ENCODE measurements at places on chromosomes 12 and 14. TPM values are rescaled to one million over a fixed set of nuclear protein-coding genes. Genes with fewer than 3 reads are reported as not detected.
A peak's percentile ranks its signal among the peaks of the same experiment; 100 is the strongest.

ASCL1 gene
- total RNA-seq = 0.54 TPM

CISTR gene
- not detected for total RNA-seq

CELA1 gene
- not detected for total RNA-seq

FAM186B gene
- total RNA-seq = 1.5 TPM

OTUB2 gene
- total RNA-seq = 1.2 TPM

ZNF268 gene
- 23.2 TPM for total RNA-seq

GPRC5D gene
- not detected for total RNA-seq

DNA sequence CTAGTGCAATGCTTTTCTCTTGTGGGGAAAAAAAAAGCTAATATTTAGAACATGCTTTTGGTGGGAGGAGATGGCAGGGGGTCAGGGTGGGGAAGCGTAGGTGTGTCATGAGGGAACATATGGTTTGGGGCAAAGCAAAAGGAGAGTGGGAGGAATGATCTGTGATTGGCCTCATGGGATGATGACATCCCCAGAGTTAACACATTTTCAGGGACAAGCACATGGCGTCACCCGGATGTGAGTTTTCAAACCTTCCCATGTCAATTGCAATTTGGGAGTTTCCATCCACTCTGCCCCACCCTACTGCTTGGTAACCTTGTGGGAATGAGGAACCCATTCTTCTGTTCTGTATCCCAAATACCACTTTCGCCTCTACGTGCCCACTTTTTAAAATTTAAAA is 164.2 kb downstream of the SSPN start:
- H3K27ac ChIP-seq = no peak overlapping the region
- no peak for DNase-seq
- no peaks in the 10 kb centered on the region for H3K36me3 ChIP-seq
- peaks cover 2% of the 10 kb centered on the region for H3K4me1 ChIP-seq

DNA sequence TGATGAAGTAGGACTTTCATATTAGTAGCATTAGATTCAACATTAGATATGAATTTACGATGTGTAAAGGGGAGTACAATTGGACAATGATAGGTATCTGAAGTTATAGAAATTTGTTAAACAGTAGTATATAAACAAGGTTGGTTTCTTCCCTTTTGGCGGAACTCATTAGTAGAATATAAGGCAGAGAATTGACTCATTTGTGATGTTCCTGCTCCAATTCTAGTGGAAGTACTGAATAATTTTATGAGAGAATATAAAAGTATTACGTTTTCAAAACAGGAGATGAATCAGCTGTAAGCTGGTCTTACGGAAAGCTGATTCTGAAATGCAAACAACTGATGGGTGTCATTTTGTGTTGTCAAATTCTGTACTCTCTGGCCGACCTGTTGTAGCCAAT is 13.4 kb downstream of the ZC3H14 start:
- no peaks in the 10 kb centered on the region for H3K27me3 ChIP-seq
- H3K27ac ChIP-seq = no peak overlapping the region
- H3K4me1 ChIP-seq = no peaks in the 10 kb centered on the region
- no peak for DNase-seq
- H3K36me3 ChIP-seq = no peaks in the 10 kb centered on the region

DNA sequence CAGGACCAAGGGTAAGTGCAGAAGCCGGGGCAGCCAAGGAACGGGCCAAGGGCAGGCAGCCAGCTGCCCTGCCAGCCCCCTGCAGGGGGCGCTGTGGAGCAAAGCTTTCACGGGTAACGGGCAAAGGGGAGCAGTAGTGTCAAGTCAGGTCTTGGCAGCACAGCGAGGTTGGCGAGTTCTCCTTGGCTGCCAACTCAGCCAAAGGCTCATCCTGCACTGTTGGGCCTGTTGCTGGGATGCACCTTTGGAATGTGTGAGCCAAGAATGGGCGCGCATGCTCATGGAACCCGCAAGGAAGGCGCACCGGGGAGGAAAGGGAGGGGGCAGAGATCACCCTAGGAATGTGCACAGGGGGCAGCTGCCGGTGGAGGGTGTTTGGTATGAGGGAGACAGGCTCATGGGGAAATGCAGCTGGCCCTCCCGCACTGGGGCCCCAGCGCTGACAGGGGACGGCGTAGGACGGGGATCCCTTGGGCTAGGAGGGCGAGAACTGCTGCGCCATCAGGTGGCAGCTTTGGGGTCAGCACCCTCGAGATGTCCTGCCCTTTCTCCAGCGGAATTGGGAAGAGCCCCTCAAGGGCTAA is 138.0 kb downstream of the ASCL4 start:
- H3K4me3 ChIP-seq = no peak overlapping the region
- no peaks in the 10 kb centered on the region for H3K36me3 ChIP-seq
- H3K27ac ChIP-seq = no peak overlapping the region
- no peaks in the 10 kb centered on the region for H3K27me3 ChIP-seq
- no peaks in the 10 kb centered on the region for H3K4me1 ChIP-seq

DNA sequence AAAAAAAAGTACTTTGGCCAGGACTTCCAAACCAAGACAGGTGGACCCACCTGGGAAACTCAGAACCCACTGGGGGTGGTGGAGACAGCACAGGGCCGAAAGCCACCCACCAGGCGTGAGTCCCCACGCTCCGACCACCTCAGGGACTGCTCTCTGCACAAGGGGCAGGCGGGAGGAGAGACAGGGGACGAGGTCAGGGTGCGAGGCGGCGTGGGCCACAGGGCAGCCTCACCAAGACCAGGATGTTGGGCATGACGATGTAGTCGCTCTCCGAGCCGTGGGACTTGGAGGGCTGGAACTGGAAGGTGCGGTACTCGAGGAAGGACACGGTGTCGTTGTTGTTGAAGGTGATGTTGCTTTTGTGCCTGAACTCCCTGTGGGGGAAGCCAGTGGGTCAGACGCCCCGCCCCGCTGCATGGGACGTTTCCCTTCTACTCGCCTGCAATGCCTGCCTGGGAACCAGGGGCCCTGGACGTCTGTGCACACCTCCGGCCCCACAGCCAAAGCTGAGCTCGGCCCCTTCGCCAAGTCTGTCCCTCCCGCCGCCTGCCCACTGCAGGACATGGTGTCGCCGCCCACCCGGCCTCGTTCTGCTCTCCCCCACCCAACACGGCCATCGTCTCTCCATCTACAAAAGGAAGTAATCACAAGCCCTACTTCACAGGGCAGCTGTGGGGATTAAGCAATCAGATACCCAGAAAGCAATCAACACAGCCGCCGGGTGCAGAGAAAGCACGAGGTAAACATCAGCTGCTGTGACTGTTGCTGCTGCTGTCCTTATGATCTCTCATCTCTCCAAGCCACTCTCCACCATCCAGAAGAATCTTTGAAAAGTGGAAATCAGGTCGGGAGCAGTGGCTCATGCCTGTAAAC is 48.7 kb downstream of the SCARB1 start:
- H3K27me3 ChIP-seq = no peaks in the 10 kb centered on the region
- H3K36me3 ChIP-seq = no peaks in the 10 kb centered on the region
- DNase-seq = no peak
- H3K4me3 ChIP-seq = no peak overlapping the region

- H3K4me3 ChIP-seq = no peak overlapping the region
- no peaks in the 10 kb centered on the region for H3K27me3 ChIP-seq
- no peak for DNase-seq
- H3K36me3 ChIP-seq = no peaks in the 10 kb centered on the region
- H3K27ac ChIP-seq = no peak overlapping the region
These were observed 444.1 kb downstream of the RAD51B start for GRCh38 chr14:68263563-68264259.

GRCh38 chr14:25759256-25759655 is 709.3 kb upstream of the STXBP6 start:
- no peak for DNase-seq
- H3K27ac ChIP-seq = no peak overlapping the region
- no peaks in the 10 kb centered on the region for H3K4me1 ChIP-seq
- no peak overlapping the region for H3K4me3 ChIP-seq

GRCh38 chr12:52692254-52692653 is 11.1 kb downstream of the KRT77 start:
- no peaks in the 10 kb centered on the region for H3K36me3 ChIP-seq
- no peak for DNase-seq
- H3K27ac ChIP-seq = no peak overlapping the region
- H3K27me3 ChIP-seq = no peaks in the 10 kb centered on the region

DNA sequence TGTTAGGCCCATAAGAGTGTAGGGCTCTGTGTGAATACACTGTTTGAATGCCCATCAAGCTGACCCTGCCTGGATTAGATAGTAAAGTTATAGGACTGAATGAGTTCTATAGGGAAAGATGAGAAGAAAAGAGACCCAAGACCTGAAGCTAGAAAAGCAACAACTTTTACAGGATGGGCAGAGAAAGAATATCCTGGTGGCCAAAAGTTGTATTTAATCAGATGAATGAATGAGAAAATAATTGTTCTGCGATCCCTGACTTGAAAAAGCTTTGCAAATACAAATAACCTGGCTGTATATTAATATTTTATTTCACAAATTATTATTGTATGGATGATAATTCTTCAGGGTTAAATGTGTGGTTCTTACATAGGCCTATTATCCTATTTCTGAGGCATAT is 2.8 kb upstream of the ANO6 start:
- H3K27me3 ChIP-seq = no peaks in the 10 kb centered on the region
- H3K36me3 ChIP-seq = no peaks in the 10 kb centered on the region
- H3K4me3 ChIP-seq = no peak overlapping the region
- H3K27ac ChIP-seq = no peak overlapping the region

- no peaks in the 10 kb centered on the region for H3K27me3 ChIP-seq
- H3K27ac ChIP-seq = peak overlapping the region; percentile 71
- no peak for DNase-seq
- no peaks in the 10 kb centered on the region for H3K4me1 ChIP-seq
These were observed 40.7 kb upstream of the MTERF2 start for GRCh38 chr12:107027636-107028053.

DNA sequence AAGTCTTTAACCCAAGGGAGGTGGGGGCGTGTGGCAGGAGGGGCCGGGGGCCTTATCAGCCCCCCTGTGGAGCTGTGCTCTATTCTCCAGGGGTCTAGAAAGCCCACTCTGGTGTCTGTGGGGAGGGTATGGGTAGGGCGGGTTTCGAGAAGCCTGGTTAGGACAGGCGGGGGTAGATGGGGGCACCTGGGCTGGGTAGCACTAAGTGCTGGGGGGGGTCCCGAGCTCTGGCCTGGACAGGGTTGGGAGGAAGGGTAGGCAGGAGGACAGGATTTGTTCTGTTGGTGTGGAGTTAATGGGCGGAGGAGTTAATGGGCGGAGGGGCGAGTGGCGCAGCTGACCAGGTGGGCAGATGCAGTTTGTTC is 2.0 kb downstream of the PACS2 start:
- H3K36me3 ChIP-seq = no peaks in the 10 kb centered on the region
- no peak for DNase-seq
- peaks cover 14% of the 10 kb centered on the region for H3K4me1 ChIP-seq
- H3K27me3 ChIP-seq = no peaks in the 10 kb centered on the region

DNA sequence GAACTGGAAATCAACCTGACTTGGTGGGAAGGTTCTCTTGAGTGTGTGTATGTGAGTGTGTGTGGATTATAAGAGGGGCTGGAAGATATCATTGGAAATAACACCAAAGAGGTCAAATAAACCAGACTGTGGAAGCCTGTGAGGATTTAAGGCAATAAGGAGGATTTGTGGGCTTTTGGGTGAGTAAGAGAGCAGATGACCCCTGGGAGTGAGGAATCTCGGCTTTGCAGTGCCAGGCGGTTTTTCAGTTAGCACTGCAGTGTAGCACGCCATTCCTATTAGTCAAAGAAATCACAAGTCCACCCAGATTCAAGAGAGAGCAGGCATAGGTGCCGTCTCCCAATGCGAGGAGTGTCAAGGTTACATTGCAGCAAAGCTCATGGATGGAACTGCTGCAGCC is 63.3 kb downstream of the CALM1 start:
- H3K36me3 ChIP-seq = no peaks in the 10 kb centered on the region
- DNase-seq = no peak
- no peaks in the 10 kb centered on the region for H3K4me1 ChIP-seq
- H3K27me3 ChIP-seq = no peaks in the 10 kb centered on the region
- H3K27ac ChIP-seq = no peak overlapping the region
- H3K4me3 ChIP-seq = no peak overlapping the region

DNA sequence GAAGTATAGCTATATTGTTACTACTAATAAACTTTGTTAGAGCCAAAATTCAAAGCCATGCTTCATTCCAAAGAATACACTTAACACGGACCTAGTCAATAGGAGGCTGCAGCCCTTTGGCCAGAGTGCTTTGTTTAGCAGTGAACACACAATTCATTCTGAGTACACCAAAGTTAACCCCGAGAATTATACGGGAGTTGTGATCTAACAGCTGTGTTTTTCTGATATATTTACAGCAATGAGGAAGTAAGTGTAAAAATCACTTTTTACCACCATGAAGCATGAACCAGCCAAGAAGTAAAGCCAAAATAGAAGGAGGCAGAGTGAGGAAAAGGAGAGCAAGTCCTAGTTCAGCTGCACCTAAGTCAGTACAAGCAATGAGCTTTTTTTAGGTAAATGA is 156.8 kb upstream of the PDE3A start:
- peak overlapping the region; percentile 54 for H3K27ac ChIP-seq
- no peaks in the 10 kb centered on the region for H3K36me3 ChIP-seq
- no peak for DNase-seq
- no peaks in the 10 kb centered on the region for H3K27me3 ChIP-seq
- no peak overlapping the region for H3K4me3 ChIP-seq
- peaks cover 1% of the 10 kb centered on the region for H3K4me1 ChIP-seq

DNA sequence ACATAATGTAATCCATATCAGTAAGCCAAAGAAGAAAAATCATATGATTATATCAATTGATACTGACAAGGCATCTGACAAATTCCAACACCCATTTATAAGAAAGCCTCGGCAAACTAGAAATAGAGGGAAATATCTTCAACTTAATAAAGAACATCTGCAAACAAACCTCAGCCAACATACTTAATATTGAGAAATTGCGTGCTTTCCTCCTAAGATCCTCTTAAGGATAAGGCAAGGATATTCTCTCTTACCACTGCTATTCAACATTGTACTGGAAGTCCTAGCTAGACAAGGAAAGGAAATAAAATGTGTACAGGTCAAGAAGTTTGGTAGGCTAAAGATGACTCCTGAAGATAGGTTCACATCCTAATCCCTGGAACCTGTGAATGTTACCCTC is 115.9 kb downstream of the DERA start:
- no peaks in the 10 kb centered on the region for H3K27me3 ChIP-seq
- H3K4me1 ChIP-seq = no peaks in the 10 kb centered on the region
- no peak overlapping the region for H3K4me3 ChIP-seq
- no peak overlapping the region for H3K27ac ChIP-seq
